ENCODE measurements at places on chromosomes 5 and 9.

DNA sequence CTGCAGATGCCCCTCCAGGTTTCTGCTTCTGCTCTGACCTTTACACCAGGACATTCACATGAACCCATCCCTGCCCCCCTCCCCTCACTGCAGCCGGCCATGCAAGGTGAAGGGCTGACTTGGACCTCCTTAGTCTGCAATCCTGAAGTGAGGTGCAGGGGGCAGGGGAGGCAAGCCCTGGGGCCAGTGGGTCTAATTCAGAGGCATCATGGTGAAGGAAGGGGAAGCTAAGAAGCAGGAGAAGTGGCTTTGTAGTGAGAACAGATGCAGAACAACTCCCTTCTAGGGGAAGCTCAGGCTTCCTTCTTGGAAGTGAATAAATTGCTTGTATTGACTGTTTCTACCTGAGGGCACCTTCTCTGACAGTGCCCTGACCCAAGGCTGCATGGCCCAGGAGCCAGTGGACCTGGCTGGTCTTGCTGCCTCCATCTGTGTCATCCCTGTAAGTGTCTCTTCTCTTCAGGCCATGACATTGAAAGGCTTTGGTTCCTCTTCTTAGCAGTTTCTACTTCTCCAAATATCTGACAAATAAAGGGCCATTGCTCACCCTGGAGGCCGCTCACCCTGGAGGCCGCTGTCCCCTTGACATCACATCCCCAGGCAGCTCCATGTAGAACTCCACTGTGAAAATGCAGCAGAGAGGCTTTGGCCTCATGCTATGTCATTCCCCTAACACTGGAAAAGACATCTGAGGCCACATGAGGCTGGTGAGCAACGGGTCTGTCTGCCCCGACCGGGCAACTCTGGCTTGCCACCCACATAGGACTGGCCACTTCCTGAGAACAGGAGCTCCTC lies 55.3 kb downstream of the GADD45G start:
- DNase-seq = no peak

GRCh38 chr5:130109152-130109551 lies 204.9 kb downstream of the CHSY3 start:
- no peak for DNase-seq

DNA sequence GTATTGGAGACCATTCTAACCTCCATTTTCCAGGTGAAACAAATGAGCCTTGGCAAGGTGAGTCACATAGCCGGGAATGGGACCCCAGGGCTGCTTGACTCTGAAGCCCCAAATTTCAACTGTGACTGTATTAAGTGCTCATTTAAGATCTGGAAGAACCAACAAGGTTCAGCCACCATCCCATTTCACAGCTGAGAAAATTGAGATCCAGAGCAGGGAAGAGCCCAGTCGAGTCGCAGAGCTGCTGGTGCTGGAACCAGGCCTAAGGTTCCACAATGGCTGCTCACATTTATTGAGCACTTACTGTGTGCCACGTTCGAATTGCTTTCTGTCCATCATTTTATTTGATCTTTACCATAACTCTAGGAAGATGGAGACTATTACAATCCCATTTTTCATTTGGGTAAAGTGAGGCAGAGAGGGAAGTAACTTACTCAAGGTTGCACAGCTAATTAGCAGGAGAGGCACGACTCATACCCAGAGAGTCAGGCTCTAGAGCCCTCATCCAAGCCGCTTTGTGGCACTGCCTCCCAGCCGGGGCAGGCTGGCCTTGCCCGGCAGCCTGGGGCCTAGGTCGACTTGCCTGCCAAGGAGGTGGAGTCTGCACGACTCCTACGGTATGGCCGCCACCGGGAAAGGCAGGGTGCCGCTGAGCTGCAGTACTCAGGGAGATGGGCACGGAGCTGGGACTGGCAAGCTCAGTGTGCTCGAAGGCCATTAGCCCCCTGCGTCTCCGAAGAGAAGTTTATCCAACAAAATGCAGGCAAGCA lies 4.3 kb upstream of the NTNG2 start:
- no peak for DNase-seq

DNA sequence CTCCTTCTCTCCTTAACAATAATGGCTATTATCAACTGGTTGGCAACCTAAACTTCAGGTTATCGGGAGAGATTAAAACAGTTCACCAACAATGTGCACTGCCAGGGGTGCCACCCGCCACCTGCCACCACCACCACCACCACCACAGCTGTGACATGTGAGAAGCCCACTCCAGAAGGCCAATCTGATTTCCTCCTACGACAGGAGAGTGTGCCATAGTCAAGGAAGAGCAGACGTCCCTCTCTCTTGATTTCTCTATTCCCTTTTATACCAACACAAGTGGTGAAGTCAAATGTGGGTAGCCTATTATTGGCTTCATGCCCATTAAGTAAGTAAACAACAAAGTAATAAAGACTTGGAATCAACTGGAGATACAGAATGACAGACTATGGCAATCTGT lies 22.4 kb downstream of the GNAQ start:
- DNase-seq = no peak

DNA sequence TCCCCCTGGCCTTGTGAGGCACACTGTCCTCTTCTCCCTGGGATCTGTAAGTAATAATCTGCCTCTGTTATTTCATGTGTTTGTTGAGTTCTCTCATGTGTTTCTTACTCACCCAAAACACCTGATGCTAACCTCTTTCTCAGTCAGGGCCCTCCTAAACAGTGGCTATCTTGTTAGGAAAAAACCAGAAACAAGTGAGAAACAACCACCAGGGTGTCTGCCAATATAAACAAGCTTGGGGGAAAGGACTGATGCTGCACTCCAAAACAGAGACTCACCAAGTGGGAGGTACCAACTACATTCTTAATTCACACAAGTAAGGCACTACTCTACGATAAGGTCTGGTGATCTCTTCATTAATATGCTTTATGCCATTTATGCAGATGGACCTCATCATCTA lies 564.4 kb downstream of the SEMA5A start:
- no peak for DNase-seq

GRCh38 chr5:142795251-142795650 lies 25.1 kb downstream of the ARHGAP26 start:
- DNase-seq = no peak

GRCh38 chr9:4016789-4017188 lies 283.1 kb downstream of the GLIS3 start:
- DNase-seq = no peak

GRCh38 chr5:90793183-90793582 lies 234.6 kb downstream of the ADGRV1 start:
- DNase-seq = no peak

DNA sequence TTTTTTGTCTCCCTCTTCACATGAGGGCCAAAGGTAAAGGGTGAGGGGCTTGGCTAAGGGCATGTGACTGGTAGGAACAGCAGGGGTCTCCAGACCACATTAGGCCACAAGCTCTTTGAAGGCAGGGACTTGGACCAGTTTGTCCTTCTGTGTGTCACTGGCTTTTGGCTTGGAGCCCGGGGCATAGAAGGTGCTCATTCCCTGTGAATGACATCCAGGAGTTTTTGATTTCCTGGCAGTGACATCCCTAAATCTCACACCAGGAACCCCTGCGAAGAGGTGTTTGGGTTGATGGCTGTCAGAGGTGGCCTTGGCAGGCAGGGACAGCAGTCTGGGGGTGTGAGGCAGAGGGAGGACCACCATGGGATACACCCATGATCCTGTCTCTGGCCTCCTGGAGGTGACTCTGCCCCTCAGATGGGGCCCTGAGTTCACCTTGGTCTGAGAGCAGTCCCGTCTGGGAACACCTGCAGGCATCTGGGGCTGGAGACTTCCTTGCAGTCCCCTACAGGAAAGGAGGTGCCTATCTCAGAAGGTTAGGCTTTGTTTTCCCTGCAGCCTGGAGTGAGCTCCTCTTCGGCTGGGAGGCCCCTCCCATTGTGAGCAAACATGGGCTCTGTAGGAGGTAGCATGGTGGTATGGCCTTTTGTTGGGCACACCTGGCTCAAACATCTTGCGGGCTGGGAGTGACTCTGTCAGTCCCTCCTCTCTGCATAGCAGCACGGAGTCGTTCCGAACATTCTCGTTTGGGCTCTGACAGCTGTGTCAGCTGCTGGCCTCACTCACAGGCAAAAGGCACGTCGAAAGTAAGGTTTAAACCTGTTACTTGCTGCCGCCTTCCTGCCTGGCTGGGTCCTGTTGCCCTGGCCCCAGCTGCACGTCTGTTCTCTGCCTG lies 38.6 kb upstream of the PITX1 start:
- DNase-seq = no peak

DNA sequence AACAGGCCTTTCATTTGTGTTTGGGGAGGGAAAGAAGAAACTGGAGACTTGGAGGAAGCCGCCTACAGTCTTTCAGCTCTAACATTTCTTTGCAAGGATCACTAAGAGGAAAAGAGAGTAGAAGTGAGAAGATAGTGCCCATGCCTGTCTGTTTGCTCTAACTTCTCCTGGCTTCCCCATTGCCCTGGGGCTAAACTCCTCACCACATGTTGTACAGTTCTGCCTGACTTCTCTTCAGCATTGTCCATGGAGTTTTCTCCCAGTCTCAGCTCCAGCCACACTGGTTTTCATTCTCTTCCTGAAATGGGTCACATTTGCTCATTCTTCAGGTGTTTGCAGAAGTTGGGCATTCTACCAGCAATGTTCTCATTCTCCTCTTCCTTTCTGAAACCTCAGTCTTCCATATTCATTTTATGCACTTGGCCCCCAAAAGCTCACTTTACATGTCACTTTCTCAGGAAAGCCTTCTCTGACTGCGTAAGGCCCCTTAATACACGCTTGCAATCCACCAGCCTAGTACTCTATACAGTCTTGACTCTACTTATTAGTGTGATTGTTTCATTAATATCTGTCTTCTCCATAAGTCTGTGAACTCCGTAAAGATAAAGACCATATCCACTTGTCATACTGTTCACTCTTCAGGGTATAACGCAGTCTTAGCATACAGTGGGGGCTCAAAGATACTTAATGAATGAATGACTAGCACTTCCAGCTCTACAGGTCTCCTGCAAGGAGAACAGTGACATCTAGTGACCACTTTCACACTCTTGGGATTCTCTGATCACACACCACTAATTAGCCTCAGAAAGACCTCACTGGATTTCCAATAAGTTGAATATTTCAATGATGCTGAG lies 40.2 kb upstream of the TRIM32 start:
- DNase-seq = no peak

- DNase-seq = no peak
Observed at GRCh38 chr5:42636425-42636824, 120.2 kb upstream of the CCDC152 start.

DNA sequence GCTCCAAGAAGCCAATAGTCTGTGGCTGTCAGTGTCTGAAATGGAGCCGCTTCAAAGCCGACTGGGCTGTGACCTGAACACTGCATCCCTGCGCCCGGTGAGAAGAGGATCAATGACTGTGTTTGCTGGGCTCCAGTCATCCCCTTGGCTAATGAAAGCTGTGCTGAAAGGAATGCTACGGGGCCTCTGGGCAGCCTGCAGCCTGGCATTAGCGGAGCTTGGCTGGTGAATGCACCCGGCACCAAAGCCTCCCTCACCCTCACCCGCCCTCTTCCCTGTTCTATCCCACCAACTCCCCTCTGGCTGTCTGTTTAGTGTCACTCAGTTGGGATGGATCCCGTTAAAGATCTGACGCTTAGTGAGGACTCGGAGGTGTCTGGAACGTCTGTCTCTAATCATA lies 355.3 kb downstream of the BNC2 start:
- DNase-seq = no peak

GRCh38 chr5:111948092-111948841 lies 191.3 kb upstream of the NREP start:
- DNase-seq = no peak

DNA sequence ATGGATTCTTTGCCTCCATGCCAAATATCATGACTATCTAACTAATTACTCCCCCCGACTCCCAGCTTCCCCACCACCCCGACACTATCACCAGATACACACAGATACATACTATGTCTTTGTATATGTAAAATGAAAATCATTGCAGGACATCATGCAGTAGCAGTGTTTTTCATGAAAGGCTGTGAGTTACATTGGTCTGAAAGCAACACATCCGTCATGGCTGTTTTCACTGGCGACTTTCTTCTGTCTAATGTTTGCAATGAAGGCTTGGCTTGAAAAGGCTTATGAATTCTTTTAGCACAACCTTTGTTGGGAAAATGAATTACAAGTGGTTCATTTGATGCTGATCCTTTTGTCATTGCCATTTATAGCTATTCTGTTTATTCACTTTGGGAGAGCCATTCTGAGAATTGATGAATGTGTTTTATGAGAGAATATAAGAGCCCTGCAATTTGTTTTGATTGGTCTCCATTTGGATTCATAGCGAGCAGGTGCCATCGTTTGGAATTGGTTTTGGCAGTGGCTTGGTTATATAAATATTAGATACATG lies 103.4 kb downstream of the PIP5K1B start:
- DNase-seq = no peak
